ENCODE measurements at places on chromosomes 2 and 18.
A peak's percentile ranks its signal among the peaks of the same experiment; 100 is the strongest.

GRCh38 chr2:224098481-224099230 lies 59.6 kb upstream of the SERPINE2 start:
- DNase-seq = peak; percentile 5

GRCh38 chr2:24105816-24106215 lies 17.3 kb downstream of the PFN4 start:
- DNase-seq = no peak

- DNase-seq = no peak
Observed at GRCh38 chr18:61236356-61237057, 96.7 kb upstream of the CDH20 start.

DNA sequence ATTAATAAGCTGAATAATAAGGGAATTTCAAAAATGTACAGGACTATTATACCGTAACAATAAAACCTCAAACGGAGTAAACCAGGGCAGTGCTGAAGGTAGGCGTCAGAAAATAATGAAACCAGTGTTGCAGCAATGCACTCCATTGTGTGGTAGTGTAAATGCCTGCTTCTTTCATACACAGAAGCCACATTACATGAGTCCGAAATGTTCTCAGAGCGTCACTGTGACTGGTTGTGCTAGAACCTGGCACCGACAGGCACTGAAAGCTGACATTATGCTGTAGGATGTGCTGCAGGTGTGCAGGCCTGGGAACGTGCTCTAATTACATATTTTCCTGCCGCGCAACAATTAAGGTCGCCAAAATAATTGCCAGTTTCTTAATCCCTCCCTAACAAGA lies 53.3 kb downstream of the ZEB2 start:
- DNase-seq = peak; percentile 99

- no peak for DNase-seq
Observed at GRCh38 chr2:120738117-120738516, 2.4 kb downstream of the GLI2 start.

DNA sequence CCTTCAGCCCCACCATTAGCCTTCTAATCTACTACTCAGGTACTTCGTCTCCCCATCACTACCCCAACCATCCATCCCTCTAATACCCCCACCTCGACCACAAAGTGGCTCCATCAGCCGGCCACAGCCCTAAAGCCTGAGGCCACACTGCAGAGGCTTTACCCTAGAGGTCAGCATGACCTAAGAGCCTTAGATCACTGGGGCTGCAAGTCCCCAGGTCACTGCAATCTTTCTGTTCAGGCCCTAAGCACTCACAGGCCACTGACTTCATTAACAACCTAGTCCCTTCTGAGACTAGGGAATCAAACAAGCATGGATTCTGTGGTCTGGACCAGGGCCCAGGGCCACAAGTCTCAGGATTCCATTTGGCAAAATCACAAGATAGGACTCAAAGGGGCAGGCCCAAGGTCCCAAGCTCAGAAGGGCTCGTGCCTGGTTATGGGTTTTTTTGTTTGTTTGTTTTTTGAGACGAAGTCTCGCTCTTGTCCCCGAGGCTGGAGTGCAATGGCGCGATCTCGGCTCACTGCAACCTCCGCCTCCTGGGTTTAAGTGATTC lies 37.0 kb upstream of the PKDCC start:
- DNase-seq = no peak

- peak; percentile 85 for DNase-seq
Observed at GRCh38 chr2:12716282-12717190, at the start of gene TRIB2. Gene TRIB2 (plus strand): TSS chr2:12716936. CDS start chr2:12718308, 1,372 bp downstream.

- no peak for DNase-seq
Observed at GRCh38 chr18:57258131-57258777, 94.1 kb upstream of the ST8SIA3 start.

DNA sequence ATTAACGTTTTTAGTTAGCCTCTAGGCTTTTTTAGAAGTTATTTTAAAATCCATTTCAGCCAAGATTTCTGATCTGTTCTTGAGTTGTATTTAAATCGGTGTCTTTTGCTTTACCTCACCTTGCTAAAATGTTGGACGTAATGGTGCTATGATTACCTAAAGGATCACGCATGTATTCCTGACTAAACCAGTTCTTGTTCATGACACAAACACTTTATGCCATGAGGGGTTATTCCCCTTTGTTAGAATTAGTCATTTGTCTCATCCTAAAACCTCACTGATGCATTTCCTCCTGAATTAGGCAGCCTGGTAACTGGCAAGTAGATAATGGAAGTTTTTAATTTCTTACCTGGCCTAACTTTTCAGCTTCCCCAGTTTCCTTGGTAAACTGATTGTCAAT lies 185.4 kb upstream of the TANK start:
- DNase-seq = no peak

DNA sequence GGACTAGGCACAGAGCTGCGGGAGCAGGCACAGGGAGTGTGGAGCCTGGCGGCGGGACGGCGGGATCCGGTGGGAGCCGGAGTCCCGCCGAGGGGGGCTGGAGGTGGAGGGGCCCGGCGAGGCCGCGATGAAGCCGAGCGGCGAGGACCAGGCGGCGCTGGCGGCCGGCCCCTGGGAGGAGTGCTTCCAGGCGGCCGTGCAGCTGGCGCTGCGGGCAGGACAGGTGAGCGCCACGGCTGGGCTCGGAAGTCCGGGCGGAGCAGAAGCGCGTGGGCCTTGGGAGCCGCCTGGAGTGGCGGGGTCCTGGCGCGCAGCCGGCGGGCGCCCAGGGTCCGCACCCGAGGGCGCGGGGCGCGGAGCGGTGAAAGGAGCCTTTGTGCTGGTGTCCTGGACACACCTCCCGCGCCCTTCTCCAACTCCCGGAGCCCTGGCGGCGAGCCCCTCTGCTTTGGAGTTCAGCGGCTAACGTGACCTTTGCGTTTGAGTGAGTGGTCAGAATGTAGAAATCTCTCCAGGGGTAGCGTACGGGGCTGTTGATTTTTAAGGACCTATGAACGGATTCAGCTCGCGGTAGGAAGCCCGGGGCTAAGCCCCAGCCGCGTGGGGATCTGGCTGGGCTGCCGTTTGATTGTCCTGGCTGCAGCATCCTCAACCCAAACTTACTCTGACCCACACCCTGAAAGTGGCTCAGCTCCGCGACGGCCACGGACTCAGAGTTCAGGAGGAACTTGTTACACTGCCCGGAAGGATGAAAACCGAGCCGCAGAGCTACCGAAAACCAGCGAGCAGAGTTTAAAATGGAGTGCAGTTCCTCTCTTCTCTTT lies 448 bp downstream of the IMPA2 start:
- no peak for DNase-seq

DNA sequence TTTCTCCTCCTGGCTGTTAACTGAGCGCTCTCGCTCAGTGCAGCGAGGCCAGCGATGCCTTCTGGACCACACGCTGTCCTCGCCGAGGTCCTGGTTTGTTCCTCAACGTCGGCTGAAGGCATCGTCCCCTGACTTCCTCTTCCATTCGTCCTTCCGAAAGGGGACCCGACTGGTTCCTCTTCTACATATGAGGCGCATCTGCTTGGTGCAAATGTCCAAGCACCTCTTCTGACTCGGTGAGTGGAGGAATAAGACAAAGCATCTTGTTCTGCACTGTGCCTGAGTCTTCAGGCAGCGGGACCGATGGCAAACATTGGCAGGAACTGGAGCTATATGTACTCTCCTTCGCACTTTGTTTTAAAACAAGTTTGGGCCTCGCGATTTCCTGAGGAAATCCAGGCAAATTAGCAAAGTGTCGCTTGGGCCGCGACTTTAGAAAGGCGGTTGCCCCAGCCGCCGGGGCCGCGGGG lies 621 bp upstream of the KCNS3 start:
- peak; percentile 43 for DNase-seq
